Activated T-helper 1 cell treated with Interleukin-2 at 50 U/mL for 16 hours (primary cell): ENCODE measurements at places on chromosomes 12 and 14.

GRCh38 chr12:75329918-75330826, at the start of gene CAPS2:
Gene CAPS2, minus strand, starts transcription at chr12:75330324. Its CDS starts 3,826 bp downstream, at chr12:75326498.
- peak; percentile 33 for DNase-seq

DNA sequence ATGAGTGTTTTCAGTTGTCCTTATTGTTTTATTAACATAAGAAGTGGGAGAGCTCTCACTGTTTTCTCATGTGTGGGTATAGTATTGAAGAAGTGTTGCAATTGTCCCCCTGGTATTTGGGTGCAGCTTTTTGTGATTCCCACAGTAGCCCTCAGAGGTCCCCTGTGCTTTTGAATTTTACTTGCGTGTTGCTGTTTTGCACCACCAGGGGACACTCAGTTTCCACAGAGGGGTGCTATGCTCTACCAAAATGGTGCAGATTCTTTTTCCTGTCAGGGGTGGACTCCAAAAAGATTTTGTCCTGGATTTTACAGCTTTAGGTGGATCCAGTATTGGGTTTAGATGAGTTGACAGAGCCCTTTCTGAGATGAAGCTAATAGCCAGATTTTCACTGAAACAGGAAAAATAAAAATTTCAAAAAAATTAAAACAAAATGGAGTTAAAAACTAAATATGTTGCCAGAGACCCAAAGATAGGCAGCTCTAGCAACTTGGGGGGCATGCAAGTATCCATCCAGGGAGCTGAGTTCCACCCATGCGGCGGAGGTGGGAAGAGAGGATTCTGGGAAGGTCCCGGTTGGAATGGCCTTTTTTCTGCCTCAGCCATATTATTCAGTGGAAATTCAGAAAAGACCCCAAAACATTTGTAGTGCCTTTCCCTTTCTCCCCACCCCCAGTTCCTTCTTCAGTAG, 50.2 kb downstream of the TTLL5 start:
- no peak for DNase-seq

- no peak for DNase-seq
Measured at GRCh38 chr12:39006286-39006685, 100.9 kb upstream of the CPNE8 start.

GRCh38 chr12:14399871-14400270, 34.4 kb downstream of the ATF7IP start:
- DNase-seq: no peak

DNA sequence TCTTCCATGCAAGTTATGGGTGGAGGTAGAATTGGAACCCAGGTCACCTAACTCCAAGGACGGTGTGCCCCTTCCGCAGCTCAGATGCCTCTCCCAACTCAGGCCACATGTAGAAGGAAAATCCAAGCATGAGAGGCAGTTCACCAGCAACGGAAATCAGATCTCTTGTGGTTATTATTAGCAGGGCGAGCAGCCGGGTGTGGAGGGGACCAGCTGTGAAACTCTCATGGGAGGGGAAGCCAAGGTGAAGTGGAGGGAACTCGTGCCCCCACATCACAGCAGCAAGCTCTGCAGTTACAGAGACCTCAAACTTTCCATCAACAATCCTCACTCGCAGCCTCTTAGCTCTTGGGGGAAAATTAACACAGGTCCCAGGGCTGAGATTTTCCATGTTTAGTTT, 79.7 kb downstream of the KSR2 start:
- DNase-seq: no peak

GRCh38 chr12:107992870-107993451, 136.1 kb upstream of the WSCD2 start:
- no peak for DNase-seq
